ENCODE measurements at places on chromosomes 2 and 18.
A peak's percentile ranks its signal among the peaks of the same experiment; 100 is the strongest.

GRCh38 chr2:161631855-161632391 lies 7.7 kb downstream of the SLC4A10 start:
- no peaks in the 10 kb centered on the region for H3K36me3 ChIP-seq
- H3K4me1 ChIP-seq: no peaks in the 10 kb centered on the region
- H3K4me3 ChIP-seq: no peak overlapping the region
- no peak overlapping the region for H3K27ac ChIP-seq

DNA sequence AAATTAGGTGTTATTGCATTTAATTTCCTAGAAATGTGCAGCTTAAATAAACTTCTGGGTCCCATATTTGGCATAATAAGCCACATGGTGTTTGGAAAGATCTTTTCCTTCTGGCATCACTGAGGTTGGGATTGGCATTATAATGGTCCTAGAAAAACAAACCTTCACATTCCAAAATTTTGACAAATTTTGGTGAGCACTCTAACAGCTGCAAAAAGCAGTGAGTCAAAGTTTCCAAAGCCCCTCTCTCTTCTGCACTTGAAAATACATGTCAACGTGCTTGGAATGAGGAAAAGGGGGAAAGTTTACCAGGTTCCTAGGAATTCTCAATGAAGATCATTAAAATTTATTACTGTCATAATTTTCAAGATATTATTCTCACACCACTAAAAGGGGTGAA lies 77.8 kb upstream of the STK17B start:
- H3K36me3 ChIP-seq: no peaks in the 10 kb centered on the region
- H3K27me3 ChIP-seq: no peaks in the 10 kb centered on the region
- no peak for DNase-seq
- no peak overlapping the region for H3K4me3 ChIP-seq
- peaks cover 11% of the 10 kb centered on the region for H3K4me1 ChIP-seq
- H3K27ac ChIP-seq: no peak overlapping the region

GRCh38 chr18:68847219-68847837 lies 49.4 kb downstream of the CCDC102B start:
- H3K27me3 ChIP-seq: no peaks in the 10 kb centered on the region
- DNase-seq: peak; percentile 9
- H3K4me1 ChIP-seq: no peaks in the 10 kb centered on the region
- H3K27ac ChIP-seq: no peak overlapping the region
- H3K4me3 ChIP-seq: no peak overlapping the region

- no peaks in the 10 kb centered on the region for H3K4me1 ChIP-seq
- H3K27ac ChIP-seq: no peak overlapping the region
- no peak overlapping the region for H3K4me3 ChIP-seq
- DNase-seq: no peak
- no peaks in the 10 kb centered on the region for H3K36me3 ChIP-seq
Observed at GRCh38 chr2:78561876-78562275, 463.6 kb upstream of the REG3G start.

DNA sequence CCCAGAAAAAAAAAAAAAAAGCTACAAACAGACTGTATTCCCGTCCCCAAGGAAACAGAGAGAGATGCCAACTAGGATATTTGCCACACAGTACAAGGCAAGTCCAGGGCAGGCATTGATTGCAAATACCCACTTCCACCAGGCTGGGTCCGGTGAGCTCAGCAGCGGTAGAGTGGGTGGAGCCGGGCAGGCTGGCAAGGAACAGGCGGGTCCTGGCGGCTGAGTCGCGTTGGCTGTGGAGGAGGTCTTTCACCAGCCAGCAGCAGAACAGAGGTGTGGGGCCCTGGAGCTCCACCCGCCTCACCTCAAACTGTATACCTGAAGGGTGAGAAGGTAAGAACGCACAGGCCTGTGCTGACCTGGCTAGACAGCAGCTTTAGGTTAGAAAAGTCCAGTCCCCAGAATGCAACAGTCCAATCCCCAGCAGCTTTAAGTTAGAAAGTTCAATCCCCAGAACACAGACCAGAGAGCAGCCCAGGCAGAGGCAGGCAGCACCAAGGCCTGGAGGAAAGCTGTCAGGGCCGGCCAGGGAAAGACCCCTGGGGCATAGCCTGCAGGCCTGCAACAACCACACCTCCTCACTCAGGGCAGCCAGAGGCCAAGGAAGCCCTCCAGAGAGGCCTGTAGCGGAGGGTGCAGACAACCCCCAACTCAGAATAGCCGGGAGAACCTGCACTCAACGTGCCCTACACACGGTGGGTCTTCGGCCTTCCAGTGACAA lies 21.9 kb upstream of the MTERF4 start:
- H3K36me3 ChIP-seq: peaks cover 23% of the 10 kb centered on the region
- no peak overlapping the region for H3K27ac ChIP-seq
- DNase-seq: no peak
- H3K4me1 ChIP-seq: no peaks in the 10 kb centered on the region
- no peak overlapping the region for H3K4me3 ChIP-seq

- H3K4me1 ChIP-seq: peaks cover 42% of the 10 kb centered on the region
- H3K27ac ChIP-seq: peak overlapping the region; percentile 84
- H3K4me3 ChIP-seq: no peak overlapping the region
- DNase-seq: no peak
- no peaks in the 10 kb centered on the region for H3K36me3 ChIP-seq
Observed at GRCh38 chr2:240873098-240873788, 4.6 kb downstream of the AGXT start.

DNA sequence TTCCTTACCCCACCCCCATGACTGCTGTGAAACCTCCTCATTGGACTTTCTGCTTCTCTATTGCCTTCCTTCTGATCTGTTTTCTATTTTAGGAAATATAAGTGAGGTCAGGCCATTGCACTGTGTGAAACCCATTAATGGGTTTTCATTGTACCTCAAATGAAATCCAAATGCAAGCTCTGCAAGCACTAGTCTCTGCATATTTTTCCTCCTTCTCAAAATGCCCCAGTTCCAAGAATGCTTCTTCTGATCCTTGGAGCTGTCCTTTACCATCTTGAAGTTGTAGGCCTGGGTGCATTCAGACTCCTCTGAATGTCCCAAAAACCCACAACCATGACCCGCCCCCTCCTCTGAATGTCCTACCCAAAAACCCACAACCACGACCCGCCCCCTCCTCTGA lies 8.2 kb downstream of the IL1A start:
- no peak overlapping the region for H3K4me3 ChIP-seq
- DNase-seq: no peak
- H3K4me1 ChIP-seq: no peaks in the 10 kb centered on the region
- no peaks in the 10 kb centered on the region for H3K27me3 ChIP-seq

GRCh38 chr2:138390316-138390945 lies 111.1 kb upstream of the SPOPL start:
- no peak for DNase-seq
- no peaks in the 10 kb centered on the region for H3K27me3 ChIP-seq
- H3K4me3 ChIP-seq: no peak overlapping the region

DNA sequence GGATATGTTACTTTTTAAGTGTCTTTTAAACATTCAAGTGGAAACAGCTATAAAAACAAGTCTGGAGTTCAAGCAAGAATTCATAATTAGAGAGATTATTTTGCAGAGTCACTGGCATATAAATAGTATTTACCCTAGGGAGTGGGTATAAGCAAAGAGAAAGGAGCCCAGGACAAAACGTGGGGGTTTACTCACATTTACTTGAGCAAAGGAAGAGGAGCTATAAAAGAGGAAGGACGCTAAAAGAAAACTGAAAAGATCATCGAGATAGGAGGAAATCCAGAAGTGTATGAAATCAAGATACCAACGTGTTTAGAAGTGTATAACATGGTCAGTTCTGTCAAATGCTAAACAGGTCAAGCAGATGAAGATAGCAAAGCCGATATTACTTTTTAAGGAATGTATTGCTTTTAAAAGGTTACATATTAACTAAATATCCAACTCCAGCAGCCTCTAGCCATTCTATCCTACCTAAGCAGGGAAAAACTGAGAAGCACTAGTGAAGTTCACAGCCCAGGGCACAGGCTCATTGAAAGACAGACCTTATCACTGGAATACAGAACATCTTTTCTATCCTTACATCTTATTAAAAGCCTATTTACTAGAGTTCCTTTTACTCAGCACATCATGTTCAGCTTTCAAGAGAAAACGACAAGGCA lies 8.6 kb downstream of the KANSL1L start:
- H3K4me3 ChIP-seq: no peak overlapping the region
- peak overlapping the region; percentile 23 for H3K27ac ChIP-seq
- DNase-seq: peak; percentile 19

GRCh38 chr2:25098670-25099486 lies 57.0 kb downstream of the EFR3B start:
- H3K4me1 ChIP-seq: no peaks in the 10 kb centered on the region
- H3K36me3 ChIP-seq: no peaks in the 10 kb centered on the region
- H3K27me3 ChIP-seq: no peaks in the 10 kb centered on the region
- no peak overlapping the region for H3K4me3 ChIP-seq
- DNase-seq: peak; percentile 11
- peak overlapping the region; percentile 26 for H3K27ac ChIP-seq

DNA sequence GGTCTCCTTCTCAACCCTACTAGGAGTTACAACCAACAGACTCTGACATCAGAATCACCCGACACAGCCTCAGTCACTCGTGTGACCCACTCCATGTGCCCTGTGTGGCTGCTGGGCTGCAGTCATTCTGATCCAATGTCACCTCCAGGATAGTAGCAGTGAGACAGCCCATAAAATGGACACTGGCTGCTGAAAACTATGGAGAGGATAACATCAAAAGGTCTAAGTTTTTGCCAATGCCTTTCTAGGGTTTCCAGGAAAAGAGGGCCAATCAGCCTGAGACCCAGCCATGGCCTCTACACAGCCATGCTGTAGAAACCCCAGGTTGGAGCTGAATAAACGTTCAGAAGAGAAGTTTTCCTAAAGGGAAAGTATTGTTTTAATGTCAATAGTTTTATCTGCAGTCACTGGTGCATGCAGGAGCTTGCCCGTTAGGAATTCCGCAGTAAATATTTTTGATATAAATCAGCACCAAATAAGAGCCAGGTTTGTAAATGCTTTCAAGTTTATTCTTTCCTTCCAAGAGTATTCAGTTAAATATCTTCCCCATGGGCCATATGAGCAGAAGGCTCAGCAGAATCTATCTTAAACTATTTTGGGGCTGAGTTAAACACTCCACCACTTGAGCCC lies 92.2 kb upstream of the PID1 start:
- H3K4me3 ChIP-seq: no peak overlapping the region
- H3K27ac ChIP-seq: no peak overlapping the region
- no peaks in the 10 kb centered on the region for H3K4me1 ChIP-seq
- DNase-seq: no peak

DNA sequence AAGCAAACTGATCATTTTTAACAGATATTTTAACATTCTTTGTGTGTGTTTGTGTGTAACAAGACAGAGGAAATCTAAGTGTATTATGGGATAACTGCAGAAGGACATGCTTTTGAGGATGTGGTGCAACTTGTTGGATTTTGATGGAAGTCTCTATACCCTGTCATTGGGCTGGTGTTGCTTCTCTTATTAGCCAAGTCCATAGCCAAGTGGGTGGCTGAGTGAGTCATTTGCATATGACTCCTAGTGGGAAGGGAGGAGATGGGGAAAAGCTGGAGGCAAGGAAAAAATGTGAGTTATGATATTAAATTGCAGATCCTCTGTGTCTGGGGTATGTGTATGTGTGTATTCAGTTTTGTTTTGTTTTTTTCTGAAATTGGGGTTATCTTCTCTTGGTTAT lies 879.9 kb downstream of the DCC start:
- no peak overlapping the region for H3K4me3 ChIP-seq
- H3K27me3 ChIP-seq: no peaks in the 10 kb centered on the region
- no peak overlapping the region for H3K27ac ChIP-seq
- DNase-seq: no peak
- H3K36me3 ChIP-seq: no peaks in the 10 kb centered on the region
- no peaks in the 10 kb centered on the region for H3K4me1 ChIP-seq

DNA sequence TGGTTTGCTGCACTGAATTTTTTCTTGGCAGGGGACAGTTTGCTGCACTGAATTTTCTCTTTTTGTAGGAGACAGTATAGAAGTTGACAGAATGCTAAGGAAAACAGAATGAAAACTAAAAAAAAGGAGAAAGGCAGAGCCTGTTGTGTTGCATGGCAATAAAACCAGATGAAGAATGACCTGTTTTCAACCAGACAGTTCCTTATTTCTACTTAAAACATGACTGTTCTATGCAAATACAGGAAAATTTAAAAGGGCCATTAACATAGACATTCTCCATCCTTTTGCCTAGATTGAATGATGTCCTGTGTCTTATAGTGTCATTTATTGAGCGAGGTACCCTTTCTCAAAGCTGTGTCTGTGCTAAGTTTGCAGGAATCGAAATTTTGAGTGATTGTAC lies 33.3 kb downstream of the ABI2 start:
- no peak overlapping the region for H3K4me3 ChIP-seq
- no peak overlapping the region for H3K27ac ChIP-seq
- H3K36me3 ChIP-seq: no peaks in the 10 kb centered on the region

DNA sequence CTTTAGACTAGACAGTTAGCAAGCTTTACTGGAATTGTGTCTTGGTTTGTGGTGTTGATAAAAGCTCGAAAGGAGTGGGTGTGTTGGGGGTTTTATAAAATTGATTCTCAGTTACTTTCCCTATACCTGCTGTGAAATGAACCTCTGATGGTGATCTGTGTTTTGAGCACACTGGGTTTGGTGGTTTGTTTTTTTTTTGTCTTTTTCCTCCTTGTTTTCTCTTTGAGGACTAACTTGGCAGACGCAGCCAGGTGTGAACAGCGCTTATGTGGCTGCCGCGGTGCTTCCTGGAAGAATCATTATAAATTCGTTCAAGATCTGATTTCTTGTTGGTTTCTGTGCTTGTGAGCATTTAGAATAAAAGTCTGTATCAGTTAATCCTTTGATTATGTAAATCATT lies 28.5 kb downstream of the GRHL1 start:
- peaks cover 3% of the 10 kb centered on the region for H3K4me1 ChIP-seq
- no peak overlapping the region for H3K27ac ChIP-seq
- no peak overlapping the region for H3K4me3 ChIP-seq
- DNase-seq: no peak
- H3K36me3 ChIP-seq: no peaks in the 10 kb centered on the region
- no peaks in the 10 kb centered on the region for H3K27me3 ChIP-seq

DNA sequence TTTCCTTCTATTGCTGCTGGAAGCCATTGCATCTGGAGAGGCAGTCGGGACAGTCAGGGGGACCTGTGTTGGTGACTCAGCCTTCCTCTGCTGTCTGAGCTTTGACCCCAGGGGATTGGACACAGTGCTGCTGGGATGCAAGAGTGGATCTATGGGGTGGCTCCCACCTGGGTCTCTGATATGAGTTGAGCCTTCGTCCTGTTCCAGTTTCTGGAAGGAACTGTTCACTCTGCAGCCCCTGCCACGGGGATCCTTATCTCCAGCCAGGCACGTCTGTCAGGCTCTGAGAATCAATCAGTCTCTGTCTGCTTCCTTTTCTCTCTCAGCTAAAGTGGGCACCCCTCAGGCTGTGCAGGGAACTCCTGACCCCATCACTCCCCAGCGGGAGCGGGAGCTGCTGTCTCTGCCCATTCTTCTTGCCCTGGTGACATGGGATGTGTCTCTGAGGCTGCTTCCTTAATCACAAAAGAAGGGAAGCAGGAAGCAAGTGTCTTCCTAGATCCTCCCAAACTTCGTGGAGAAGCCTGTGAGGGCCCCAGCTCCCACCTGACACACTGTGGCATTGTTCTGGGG lies 51.7 kb downstream of the ARHGAP28 start:
- no peak overlapping the region for H3K27ac ChIP-seq
- peak; percentile 58 for DNase-seq
- H3K27me3 ChIP-seq: no peaks in the 10 kb centered on the region

GRCh38 chr2:73896362-73897239 lies 3.8 kb downstream of the ACTG2 start:
- no peaks in the 10 kb centered on the region for H3K27me3 ChIP-seq
- no peak for DNase-seq
- no peaks in the 10 kb centered on the region for H3K4me1 ChIP-seq
- peak overlapping the region; percentile 70 for H3K27ac ChIP-seq
- H3K36me3 ChIP-seq: peaks cover 2% of the 10 kb centered on the region

GRCh38 chr2:173884025-173884802 lies 81.0 kb downstream of the SP3 start:
- H3K27ac ChIP-seq: no peak overlapping the region
- H3K4me1 ChIP-seq: no peaks in the 10 kb centered on the region
- H3K4me3 ChIP-seq: no peak overlapping the region
- no peaks in the 10 kb centered on the region for H3K36me3 ChIP-seq

All from large intestine (tissue), 12 donors.